ENCODE measurements at places on chromosomes 2 and 18.
A peak's percentile ranks its signal among the peaks of the same experiment; 100 is the strongest.

DNA sequence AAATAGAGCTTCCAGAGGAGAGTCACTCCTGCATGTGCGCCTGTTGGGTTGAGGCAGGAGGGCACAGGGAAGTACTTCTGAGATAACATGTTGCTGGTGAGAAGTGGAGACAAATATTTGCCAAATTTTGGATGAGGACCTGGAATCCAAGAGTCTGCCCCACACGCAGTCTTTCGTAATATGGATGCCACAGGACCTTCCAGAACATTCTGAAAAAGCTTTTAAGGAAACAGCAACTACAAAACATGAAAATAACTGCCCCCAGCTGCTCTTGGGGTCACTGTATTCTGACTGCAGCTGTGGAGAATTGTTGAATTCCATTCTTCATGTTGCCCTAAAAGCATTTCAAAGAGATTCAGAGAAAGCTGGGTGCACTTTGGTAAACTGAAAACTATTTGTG lies 227.5 kb downstream of the C1D start:
- no peak for DNase-seq

DNA sequence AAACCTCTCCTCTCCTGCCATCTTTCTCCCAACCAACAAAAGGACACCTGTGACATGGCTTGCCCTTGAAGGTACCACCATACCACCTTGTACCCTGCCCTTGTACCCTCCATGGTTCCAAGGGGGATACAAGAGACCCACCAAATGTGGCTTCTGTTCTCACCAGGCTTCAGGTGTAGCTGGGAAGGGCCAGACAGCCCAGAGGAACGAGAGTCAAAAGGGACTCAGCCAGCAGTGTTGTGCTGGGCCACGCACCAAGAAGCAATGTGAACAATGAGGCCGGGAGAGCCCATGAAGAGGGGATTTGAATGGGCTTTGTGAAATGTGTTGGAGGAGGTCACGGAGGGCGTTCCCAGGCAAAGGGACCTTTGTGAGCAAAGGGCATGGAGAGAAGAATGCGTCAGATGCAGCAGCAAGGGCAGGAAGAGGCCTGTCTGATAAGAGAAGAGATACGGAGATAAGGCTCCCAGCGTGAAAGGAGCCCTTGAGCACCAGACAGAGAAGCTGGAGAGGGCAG lies 48.6 kb downstream of the PLB1 start:
- no peak for DNase-seq

- no peak for DNase-seq
These were observed 47.5 kb downstream of the EPAS1 start for GRCh38 chr2:46344706-46345105.

GRCh38 chr2:3062476-3063260 lies 314.9 kb downstream of the EIPR1 start:
- no peak for DNase-seq

DNA sequence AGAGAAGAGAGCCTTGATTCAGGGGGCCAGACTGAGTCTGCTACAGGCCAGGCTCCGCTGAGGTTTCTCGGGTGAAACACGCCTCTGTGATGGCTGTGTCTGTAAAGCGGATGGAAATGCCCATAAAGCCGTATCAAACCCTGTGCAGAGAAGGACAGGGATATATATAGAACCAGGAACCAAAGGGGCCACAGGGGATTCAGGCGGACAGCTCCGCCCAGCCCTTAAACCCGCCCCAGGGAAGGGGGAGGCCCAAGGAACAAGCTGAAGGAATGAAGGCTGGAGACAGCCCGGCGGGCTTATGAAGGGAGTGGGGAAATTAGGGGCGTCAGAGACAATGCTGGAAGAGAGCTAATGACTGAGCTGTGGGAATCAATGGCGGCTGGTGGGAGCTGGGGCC lies 42.1 kb downstream of the NHEJ1 start:
- DNase-seq: no peak

DNA sequence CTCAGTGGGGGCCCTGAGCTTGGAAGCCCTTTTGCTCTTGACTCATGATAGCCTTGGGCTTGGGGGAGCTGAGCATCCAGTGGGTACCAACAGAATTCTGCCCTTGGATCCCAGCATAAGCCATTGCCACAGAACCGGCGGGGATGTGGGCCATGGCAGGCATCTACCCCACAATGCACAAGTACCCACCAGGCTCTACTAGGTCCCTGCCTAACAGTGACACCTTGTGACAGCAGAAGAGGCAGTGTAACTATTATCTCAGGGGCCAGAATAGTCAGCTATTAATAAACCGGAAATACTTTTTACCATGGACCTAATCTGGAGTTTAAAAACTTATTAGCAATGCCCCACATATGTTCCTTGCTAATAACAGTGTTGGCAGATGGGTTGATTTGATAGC lies 397.2 kb downstream of the TMEM182 start:
- DNase-seq: no peak

DNA sequence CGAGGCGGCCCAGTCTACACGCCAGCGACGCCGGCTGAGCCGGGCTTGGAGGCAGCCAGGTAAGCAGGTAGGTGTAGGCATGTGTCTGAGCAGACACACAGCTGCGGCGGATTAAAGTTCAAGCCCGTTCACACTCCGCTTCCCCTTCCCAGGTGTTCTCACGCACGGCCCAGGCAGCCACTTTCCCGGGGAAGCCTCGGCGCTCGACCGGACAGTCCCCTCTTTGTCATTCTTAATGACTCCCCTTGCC lies 367 bp downstream of the TGFA start:
- DNase-seq: peak; percentile 44

DNA sequence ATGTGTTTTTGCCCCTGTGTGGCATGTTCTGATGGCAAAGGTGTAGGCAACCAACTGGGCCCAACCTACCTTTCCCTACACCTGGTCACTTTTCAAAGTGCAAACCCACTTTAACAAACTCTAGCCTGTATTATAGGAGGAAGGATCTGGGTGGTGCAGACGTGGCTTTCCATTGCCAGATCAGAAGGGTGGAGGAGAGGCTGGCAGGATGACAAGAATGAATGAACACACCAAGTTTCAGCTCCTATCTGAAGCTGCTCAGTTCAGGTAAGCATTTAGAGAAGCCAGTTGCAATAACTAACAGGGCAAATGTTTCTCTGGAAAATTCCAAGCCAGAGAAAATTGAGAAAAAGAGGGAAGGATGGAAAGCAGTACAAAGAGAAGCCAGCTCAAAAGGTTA lies 707 bp upstream of the SERPINB7 start:
- DNase-seq: no peak

GRCh38 chr2:11477994-11478393 lies 12.0 kb upstream of the E2F6 start:
- peak; percentile 83 for DNase-seq

DNA sequence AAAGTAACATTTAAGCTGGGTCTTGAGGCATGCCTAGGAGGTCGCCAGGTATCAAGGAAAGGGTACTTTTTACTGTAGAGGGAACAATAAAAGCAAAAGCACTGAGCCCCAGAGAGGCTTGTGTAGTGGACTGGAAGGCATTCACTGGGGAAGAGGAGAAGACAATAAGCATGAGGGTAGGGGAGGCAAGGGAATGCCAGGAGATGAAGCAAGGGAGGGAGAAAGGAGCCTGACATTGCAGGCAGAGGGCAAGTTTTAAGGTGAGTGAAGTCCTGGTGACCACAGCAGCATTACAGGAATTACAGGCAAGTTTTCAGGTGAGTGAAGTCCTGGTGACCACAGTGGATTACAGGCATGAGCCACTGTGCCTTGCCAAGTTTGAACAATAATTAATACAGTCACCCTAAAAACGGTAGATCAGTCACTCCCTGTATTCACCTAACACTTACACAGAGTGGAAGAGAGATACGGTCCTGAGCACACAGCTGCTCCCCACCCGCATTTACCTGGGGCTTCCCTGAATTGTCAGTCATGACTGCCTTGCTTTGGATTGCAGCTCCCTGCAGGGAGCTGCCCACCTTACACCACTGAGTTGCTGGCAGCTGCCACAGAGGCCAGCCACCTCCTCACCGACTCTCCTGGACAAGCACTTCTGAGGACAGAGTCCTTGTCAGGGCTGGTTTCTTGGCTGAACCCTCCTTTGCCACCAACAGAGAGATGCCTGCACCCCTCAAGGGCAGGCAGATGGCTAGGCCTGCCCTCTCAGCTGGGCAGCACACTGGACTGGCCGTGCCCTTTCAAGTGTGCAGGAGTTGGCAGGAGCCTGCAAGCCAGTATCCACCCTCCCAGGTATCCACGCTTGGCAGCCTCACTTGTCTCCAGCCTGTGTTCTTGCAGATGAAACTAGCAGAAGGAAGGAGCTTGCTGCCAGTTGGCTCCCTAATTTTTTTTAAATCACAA lies 153.2 kb upstream of the MSH6 start:
- DNase-seq: no peak

- DNase-seq: no peak
These were observed 22.9 kb downstream of the ACVR1 start for GRCh38 chr2:157853211-157853610.

GRCh38 chr2:11402436-11402835 lies 58.0 kb upstream of the ROCK2 start:
- no peak for DNase-seq

DNA sequence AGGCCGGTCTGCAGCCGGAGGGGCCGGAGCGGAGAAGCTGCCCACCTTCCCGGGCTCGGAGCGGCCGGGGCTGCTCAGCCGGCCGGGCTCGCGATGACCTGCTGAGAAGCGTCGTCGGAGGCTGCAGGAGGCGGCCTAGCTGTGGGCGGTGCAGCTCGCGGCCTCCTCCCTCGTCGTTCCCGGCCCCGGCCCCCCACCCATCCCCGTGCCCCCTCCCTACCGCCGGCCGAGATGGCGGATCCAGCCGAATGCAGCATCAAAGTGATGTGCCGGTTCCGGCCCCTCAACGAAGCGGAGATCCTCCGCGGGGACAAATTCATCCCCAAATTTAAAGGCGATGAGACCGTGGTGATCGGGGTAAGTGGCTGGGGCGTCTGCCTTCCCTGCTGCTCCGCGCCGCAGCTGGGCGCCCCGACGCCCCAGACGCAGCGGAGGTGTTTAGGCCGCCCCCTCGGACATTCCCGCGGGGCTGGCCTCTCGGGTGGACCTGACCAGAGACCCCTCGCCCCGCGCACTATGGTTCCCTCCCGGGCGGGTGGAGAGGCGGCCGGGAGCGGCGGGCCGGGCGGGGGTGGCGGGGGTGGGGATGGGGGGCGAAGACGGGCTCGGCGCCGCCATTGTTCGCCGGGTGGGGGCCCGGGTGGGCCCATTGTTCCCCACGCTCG lies 492 bp downstream of the KIF5C start:
- DNase-seq: peak; percentile 15

GRCh38 chr2:53727921-53728320 lies 39.7 kb upstream of the CHAC2 start:
- no peak for DNase-seq

DNA sequence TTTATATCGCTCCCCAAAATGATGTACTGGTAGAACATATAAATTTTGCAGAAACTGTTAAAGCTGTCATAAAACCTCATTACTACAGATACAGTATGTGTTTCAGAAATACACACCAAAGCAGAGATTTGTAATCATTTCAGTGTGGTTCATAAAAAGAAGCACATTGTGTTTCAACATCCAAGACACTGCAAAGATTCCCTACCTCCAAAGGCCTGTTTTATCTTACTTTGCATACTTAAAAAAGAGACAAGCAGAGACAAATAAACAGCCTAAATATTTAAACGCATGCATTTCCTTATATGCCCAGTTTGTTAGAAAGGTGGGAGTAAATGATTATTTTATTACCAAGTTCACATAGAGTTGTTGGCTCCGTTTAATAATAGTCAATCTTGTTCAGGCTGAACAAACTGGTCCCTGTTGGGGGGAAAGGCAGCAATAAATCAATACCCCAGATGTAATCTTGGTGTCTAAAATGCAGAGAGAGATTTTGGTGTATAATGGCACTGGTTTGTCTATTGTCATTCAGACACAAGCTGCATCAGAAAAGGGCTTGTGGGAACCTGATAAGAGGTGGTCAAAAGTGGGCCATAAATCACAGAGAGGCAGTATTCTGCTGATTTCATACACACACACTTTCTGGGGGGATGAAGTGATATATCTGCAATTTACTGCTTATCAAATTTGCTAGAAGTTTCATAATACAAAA lies 321.4 kb upstream of the ETAA1 start:
- DNase-seq: no peak

DNA sequence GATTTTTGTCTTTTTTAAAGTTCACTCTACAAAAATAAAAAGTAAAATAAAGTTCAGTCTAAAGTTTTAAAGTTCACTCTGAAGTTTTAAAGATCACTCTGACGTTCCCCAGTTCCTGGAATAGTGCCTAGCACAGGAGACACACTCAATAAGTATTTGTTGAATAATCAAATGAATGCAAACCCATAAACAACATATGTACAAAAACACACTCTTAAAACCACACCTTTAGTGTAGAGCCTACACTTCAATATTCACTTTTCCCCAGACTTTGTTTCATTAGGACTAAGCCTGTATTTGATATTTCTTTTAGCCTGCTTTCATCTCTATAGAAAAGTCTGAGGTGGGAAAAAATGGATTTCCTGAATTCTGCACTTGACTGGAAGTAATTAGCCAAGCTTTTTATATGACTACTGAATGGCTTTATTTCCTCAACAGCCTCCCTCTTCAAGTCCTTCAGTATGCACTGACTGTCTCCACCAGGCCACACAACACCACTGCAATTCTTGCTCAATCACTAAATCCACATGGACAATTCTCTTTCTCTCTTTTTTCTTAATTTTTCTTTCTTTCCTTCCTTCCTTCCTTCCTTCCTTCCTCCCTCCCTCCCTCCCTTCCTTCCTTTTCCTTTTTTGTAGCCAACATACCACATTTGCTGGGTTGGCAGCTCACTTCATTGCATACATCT lies 104.6 kb downstream of the SS18 start:
- DNase-seq: no peak

Data from activated CD4-positive, alpha-beta T cell treated with anti-CD3 and anti-CD28 coated beads for 4 hours (primary cell).